ENCODE measurements at places on chromosomes 2 and 18.

DNA sequence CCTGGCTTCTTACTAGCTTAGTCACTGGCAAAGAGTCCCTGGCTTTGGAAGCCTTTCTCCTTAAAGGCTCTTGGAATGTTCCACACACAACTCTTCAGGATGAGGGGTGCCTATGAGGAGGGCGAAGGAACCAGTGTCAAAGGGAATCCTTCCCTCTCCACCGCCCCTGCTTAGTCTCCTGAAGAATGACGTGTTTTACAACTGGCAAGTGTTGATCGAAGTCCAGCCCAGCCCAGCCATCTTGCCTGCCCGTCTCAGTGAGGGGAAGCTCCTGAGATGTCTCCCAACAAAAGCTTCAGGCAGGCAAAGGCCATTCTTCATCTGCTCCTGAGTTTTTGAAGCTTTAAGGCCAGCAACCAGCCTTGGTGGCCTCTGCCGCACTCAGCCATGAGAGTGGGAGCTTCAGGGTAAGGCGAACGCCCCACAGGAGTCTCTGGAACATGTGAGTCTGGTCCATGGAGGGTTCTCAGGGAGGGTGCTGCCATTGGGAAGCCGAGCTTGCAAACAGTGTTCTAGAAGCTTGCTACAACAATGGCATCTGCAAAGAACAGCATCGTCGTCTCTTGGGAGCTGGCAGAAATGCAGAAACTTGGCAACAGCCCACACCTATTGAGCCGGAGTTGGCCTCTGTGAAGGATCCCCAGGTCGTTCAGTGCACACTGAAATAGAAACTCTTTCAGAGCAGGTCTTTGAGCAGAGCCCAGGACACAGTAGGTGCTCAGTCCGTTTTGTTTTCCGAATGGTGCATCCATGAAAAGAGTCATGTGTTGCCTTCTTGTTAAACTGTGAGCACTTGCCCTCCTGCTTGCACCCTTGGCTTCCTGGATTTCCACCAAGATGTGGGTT, 220.7 kb downstream of the SEPTIN10 start:
- DNase-seq, result no peak

- no peak for DNase-seq
These were observed 1.2 kb downstream of the THAP4 start for GRCh38 chr2:241635756-241636155.

DNA sequence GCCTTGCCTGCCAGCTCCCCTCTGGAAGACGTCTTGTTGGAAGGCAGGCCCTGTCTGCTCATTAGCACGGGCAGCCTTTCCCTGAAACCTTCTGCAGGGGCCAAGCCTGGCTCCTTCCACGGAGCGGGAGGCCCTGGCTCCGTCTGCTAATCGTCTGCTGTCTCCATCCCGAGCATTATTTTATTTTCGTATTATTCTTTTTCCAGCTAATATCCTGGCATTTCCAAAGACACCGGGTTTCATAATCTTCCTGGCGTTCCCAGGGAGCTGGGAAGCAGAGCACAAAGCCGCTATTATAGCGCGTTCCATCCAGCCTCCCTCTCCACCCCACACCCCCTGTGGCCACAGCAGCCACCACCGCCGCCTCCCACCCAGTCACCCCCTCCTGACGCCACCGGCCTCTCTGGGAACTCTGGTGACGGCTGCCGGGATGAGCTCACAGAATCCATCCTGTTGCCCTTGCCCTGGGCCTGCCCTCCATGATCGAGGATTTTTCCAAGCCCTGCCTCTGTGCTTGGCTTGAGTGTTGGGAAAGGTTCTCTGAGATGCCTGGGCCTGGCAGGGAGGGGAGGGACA, 125.5 kb downstream of the DYSF start:
- no peak for DNase-seq

DNA sequence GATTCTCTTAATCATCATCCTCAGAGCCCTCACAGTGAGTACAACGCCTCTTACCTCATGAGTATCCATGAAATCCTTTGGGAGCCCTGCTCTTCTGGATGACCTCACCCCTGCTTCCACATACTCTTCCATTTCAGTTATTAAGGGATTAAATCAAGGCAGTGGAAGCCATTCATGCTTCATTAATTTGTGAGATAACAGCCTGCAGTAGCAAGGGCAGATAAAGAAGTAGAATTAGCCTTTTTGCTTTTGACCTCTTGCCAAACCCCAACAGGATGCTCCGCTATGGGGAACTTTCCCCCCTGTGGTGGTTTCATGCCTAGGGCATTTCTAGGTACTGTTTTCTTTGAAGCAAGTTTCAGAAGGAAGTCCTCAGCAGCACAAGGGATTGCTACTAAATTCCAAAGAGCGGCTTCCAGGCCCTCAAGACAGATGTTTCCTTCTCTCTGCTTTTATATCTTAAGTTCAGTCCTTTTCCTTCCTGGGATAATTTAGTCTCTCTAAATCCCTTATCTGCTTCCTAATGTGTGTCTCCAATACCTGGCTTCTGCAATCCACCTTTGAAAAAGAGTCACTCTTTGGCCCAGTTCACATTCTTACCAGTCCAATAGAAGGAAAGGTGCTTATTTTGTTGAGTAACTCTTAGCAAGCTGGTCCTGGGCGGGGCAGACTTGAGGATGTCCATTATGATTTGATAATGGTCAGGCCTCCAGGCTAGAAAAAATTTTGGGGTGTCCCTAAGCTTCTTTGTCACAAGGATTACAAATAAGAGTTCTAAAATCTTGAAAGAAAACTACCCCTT, 76.9 kb downstream of the MYO1B start:
- no peak for DNase-seq

GRCh38 chr2:41965909-41966295, 81.9 kb upstream of the PKDCC start:
- DNase-seq, result no peak

DNA sequence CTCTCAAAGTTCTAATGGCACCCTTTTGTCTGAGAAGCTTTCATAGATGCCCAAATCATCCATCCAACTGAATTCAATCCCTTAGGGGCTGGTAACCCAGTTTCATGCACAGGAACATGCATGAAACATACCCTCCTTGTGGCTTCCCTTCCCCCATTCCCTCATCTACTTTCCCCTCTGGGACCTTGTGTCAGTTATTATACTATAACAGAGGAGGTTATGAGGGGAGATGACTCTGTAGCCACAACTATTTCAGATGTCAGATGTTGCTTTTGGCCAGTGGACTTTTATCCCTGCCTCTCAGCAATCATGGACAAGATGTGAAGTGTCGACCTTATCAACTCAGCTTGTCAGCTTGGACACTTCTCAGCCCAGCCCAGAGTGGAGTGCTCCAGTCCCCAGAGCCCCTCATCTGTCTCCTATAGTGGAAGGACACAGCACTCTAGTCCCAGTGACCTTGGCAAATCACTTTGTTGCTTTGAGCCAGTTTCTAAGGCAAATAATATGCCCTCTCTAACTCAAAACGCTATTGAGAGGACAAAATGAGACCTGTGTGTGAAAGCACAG, 8.4 kb downstream of the DHRS9 start:
- DNase-seq, result no peak

DNA sequence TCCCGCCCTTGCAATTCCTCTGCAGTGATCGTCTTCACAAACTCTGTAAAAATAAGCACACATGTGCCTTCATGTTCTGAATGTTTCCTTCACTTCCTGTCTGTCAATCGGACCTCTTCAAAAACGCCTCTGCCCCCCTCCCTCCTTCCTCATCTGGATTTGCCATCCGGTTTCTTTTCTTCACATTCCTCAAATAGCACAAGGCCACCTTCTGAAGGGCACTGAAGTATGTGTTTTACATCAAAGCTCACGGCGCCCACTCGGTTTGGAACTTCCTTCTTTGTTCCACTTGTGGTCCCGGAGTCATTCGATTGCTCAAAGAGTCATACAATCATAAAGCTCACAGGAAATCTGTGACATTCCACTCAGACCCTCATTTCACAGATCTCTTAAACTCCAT, 758.1 kb upstream of the SALL3 start:
- no peak for DNase-seq

- no peak for DNase-seq
These were observed 641.9 kb downstream of the SLC4A3 start for GRCh38 chr2:220269367-220269766.

DNA sequence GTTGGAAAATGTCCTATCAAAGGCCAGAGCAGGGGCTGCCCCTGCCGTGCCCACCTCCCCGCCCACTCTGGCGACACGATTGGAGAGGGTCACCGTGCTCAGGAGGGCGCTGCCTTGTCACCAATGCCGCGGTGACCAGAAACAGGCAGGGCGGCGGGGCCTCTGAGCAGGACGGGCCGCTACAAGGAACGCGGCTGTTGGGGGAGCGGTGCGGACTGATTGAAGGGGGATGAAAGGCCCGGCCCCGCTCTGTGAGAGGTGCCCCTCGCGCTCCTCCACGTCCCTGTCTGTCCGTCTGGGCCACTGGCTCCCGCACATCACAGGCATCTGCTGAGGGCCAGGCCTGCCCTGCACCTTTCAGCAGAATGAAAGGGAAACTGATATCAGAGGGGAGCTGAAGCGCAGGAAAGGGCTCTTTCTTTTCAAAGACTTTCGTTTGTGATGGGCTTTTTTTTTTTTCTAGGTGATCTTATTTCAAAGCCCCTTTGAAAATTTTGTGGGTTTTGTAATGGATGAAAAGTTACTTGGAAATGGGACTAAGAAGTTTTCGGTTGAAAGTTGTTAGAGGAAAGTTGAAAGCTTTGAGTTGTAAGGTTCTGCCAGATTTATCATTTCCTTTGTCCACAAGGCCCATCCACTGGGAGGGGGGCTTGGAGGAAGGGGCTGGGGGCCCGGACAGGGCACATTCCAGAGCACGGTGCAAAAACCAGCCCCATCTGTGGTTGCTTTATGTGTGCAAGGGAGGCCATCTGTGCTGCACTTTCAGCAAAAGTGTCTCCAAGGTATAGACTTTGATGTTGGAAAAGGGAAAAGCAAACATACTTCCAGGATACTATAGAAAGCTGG, 244.2 kb downstream of the KLHL29 start:
- no peak for DNase-seq

GRCh38 chr2:240143801-240144648, 3.6 kb upstream of the OTOS start:
- no peak for DNase-seq

- DNase-seq, result no peak
These were observed 594.3 kb downstream of the STK39 start for GRCh38 chr2:167653131-167653530.

- DNase-seq, result no peak
These were observed 96.7 kb upstream of the ACAA2 start for GRCh38 chr18:49910019-49910418.

- DNase-seq, result no peak
These were observed 170.1 kb downstream of the ASB1 start for GRCh38 chr2:238596571-238597551.

DNA sequence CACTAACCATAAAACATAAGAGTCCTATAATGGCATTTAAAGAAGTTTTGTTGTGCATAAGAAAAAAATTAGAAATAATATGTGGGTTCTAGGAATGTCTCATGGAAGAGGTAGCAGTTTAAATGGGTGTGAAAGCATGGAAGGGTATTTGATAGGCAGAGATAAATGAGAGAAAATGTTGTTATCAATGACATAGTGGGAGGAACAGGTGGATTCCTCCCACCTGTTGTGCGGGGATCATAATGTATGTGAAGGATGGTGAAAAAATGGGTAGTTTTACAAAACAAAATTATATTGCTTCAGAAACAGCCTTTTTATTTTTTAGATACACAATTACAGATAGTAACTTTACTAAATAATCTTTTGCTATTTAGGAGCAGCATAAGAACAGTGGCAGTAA, 41.7 kb downstream of the RIT2 start:
- no peak for DNase-seq

DNA sequence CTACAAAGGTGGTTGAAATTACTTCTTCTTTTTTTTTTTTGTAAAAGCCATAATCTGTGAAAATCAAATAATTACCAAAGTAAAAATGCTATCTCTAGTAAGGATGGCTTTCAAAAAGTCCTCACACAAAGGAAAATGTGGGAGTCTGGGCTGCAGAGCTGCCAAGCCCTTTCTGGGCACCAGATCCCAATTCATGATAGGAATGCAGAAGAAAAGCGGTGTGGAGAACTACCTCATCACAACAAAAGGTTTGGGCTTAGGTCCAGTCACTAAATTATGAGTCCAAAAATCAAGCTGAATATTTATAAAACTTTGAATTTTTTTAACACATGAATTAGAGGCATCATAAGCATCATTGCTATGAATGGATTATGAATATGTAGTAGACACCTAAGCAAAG, 30.8 kb upstream of the EPHA4 start:
- no peak for DNase-seq

DNA sequence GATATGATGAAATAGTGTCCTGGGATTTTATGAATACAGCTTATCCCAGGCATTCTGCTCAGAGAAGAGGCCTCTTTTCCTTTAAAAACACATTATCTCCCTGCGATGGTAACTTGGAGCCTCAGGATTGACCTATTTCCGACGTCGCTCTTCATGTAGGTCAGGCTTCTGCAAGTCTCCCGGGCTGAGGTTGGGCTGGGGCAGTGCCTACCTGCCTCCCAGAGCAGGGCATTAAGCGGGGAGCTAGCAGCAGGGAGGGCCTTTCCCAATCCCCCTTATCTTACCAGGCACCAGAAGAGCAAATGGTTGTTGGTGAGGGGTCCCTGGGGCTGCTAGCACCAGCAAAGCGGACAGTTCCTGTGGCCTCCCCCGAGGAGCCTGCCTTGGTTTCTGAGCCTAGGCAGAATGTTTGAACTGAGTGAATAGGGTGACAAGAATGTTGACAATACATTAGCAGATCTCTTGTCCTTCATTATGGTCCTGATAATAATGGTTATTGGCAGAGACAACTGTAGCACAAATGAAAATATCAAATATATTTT, 60.2 kb downstream of the TRPM8 start:
- no peak for DNase-seq

All from SIG-M5 (cell line).